Stimulated activated CD8-positive, alpha-beta memory T cell treated with anti-CD3 and anti-CD28 coated beads, Interleukin-7, amount 100 ng/mL, for 1 hour (primary cell): ENCODE measurements at places on chromosomes 4 and X.

GRCh38 chr4:22508376-22508775 lies 7.5 kb downstream of the ADGRA3 start:
- no peak for DNase-seq

DNA sequence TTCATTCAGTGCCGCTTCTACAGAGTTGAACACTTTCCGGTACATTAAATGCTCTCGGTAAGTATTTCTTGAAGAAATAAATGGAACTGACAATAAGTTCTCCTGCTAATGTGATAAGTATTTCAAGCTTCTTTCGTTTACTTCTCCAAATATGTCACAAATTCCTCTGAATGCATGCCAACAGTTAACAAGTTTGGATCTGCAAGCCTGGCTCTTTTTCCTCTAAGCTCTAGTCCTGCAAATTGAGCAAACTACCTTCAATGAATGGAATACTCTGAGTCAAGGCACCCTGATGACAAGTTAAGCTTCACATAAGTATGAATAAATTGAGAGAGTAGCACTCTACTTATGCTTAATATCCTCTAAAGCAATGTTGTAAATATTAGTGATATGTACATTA lies 403.6 kb downstream of the PDGFC start:
- no peak for DNase-seq

DNA sequence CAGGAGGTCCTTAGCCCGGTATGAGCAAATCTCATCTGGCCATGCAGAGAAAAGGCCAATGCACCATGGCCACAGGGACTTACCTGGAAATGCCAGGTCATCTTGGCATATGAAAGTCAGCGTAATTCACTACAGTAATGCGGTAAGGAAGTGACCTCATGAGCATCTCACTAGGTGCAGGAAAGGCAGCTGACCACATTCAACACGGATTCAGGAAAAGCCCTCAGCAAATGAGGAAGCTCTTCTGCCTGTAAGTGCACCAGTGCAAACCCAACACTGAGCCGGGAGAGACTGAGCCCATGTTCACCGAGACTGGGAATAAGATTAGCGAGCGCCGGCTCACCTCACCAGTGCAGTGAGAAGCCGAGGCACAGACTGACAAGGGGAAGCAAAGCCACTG lies 23.7 kb downstream of the LRPAP1 start:
- no peak for DNase-seq

DNA sequence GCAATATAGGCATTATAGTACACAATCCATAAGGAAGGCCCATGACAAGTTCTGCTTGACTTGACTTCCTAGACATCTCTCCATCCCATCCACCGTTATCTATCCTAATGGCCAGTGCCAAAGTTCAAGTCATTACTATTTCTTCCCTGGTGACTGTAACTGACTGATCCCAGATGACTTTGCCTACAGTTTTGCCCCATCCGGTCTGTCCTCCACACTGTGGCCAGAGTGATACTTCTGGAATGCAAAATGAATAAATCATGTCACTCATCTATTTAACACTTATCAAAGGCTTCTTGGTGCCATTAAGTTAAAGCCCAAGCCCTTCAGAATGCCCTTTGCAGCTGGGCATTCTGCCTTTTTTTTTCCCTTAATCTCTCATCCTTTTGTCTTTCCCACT lies 130.8 kb downstream of the PPARGC1A start:
- DNase-seq, result no peak

GRCh38 chr4:1053080-1053661 lies 41.7 kb downstream of the FGFRL1 start:
- DNase-seq, result no peak

- no peak for DNase-seq
Measured at GRCh38 chr4:155444721-155445120, 68.0 kb upstream of the MAP9 start.

GRCh38 chr4:55410431-55410830 lies 14.7 kb downstream of the TMEM165 start:
- no peak for DNase-seq

DNA sequence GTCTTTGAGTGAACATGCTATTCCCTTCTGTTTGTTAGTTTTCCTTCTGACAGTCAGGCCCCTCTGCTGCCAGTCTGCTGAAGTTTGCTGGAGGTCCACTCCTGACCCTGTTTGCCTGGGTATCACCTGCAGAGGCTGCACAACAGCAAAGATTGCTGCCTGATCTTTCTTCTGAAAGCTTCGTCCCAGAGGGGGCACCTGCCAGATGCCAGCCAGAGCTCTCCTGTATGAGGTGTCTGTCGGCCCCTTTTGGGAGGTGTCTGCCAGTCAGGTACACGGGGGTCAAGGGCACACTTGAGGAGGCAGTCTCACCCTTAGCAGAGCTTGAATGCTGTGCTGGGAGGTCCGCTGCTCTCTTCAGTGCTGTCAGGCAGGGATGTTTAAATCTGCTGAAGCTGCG lies 456.9 kb upstream of the HTR2C start:
- DNase-seq, result no peak

- no peak for DNase-seq
Measured at GRCh38 chr4:188117631-188118324, 8.4 kb upstream of the TRIML2 start.

- no peak for DNase-seq
Measured at GRCh38 chr4:33381816-33382215, 2661.6 kb downstream of the PCDH7 start.

- no peak for DNase-seq
Measured at GRCh38 chr4:72112514-72113156, 80.8 kb downstream of the NPFFR2 start.

- DNase-seq, result no peak
Measured at GRCh38 chr4:126799971-126800574, 832.7 kb upstream of the INTU start.

- no peak for DNase-seq
Measured at GRCh38 chr4:183960046-183960420, 54.9 kb downstream of the STOX2 start.

DNA sequence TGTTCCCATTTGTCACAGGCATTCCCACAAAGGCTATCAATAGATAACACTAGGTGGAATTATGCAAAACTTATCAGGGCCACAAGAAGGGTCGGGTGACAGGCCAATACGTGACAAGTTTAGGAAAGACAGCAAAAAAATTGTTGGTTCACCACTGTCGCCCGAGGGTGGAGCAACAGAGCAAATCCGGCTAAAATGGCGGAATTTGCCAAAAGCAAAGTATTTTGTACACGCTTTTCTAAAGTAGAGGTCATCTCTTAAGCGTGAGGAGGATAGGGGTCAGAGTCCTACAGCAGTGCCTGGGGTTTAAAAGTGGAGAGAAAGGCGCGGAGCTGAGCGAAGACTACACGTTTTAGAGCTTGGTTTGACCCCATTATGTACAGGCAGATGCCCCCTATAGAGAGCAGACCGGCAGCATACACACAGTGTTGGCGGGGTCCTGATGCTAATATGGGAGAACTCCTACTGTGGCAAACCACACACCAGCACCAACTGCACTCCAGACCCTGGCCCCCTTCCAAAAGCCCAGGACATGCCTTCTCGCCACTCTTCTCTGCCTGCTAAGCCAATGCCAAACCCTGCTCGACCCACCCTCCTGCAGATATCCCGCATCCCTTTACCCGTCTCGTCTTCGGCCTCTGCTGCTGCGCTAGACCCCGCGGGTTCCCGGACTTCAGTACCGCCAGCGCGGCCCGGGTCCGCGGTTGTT lies 733 bp downstream of the CCNA2 start:
- no peak for DNase-seq

- DNase-seq, result no peak
Measured at GRCh38 chr4:114193624-114194399, 214.4 kb upstream of the ARSJ start.

DNA sequence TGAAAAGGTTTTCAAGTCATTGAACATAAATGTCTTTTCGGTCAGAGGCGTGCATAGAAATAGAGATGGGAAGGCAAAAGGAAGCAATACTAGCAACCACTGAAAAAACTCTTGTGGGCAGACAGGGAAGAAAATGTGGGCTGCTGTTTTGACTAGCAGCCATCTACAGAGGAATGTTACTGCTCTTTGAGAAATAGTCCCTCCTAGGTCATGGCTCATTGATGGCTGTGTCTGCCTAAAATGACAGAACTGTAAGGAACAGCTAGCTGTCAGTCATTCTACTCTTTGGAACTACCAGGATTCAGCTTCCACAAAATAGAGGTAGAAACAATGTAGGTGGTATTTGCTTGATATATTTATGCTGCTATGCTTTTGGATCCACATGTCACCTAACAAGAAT lies 26.9 kb upstream of the TMPRSS11B start:
- no peak for DNase-seq

GRCh38 chr4:100682477-100683218 lies 164.8 kb upstream of the EMCN start:
- DNase-seq, result no peak

- DNase-seq, result no peak
Measured at GRCh38 chr4:120633810-120634209, 288.7 kb downstream of the PRDM5 start.

- DNase-seq, result no peak
Measured at GRCh38 chr4:172898715-172899114, 269.9 kb upstream of the GALNT7 start.

DNA sequence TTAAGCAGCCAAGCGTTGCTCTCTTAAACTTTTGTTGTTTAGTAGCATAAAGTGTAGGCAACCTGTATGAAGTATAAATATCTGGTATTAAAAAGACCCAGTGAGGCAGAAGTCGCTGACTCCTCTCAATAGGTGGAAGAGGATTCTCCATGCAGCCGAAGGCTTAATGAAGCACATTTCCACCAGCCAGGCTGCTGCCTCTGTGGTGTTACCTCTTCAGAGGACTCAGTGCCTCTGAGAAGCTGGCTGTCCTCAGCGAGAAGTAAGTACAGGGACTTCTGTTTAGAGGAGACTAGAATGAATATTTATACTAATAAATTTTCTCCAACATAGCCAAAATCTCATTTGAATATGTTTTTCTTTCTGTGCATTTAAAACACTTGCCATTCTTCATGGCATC lies 6.0 kb downstream of the SORBS2 start:
- DNase-seq, result no peak

GRCh38 chr4:129403848-129404247 lies 307.9 kb downstream of the C4orf33 start:
- no peak for DNase-seq

GRCh38 chr4:55793479-55793878 lies 26.1 kb upstream of the EXOC1L start:
- no peak for DNase-seq
